Nephron progenitor cell (in vitro differentiated cells): ENCODE measurements at places on chromosomes 13 and 19.

DNA sequence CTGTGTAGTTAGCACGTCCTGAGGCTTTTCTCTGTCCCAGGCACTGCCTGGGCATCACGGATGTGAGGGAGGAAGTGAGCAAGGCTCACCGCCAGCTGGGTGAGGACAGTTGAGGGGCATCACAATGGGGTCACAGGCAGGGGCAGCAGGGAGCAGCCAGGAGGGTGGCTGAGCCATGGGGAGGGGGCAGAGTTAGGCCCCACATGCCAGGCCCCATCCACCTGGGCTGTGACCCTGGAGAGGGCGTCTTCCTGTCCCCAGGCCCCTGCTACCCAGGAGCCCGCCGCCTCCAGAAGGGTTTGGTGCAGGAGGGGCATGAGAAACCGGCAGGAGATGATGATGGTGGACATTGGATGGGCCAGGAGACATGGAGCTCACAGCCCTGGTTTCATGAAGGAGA is 56.8 kb upstream of the F7 start:
- DNase-seq, result no peak

DNA sequence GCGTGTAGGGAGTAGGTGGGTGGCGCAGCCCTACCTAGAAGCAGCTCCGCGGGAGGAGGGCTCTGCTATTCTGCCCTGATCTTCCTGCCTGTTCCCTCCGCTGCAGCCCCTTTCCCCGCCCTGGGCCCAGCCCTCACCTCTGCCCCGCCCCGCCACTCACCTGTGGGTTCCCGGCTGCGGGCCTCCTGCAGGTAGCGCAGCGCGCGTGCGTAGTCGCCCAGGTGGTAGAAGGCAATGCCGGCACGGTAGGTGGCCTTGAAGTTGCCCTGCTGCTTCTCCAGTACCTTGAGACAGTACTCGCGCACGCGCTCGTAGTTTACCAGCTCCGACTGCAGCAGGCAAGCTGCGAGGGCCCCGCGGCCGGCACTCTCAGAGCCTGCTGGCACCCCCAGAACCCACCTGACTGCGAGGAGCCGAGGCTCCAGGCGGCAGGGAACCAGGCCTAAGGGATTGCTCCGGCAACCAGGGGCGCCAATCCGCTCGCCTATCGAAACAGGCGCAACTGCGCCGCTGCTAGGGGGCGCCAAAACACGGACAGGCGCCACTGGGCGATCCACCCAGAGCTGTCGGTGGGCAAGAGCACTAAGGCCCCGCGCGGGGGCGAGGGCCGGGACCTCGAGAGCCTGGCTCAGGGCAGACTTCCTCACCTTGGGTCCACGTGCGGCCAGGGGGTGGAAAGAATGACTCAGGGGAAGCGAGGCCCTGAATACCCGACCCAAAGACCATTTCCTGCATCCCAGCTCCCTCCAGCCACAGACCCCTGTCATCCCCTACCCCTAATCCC is 965 bp downstream of the TTC9B start:
- DNase-seq, result peak; percentile 37

GRCh38 chr19:51799034-51799773 is 4.2 kb downstream of the FPR3 start:
- no peak for DNase-seq

DNA sequence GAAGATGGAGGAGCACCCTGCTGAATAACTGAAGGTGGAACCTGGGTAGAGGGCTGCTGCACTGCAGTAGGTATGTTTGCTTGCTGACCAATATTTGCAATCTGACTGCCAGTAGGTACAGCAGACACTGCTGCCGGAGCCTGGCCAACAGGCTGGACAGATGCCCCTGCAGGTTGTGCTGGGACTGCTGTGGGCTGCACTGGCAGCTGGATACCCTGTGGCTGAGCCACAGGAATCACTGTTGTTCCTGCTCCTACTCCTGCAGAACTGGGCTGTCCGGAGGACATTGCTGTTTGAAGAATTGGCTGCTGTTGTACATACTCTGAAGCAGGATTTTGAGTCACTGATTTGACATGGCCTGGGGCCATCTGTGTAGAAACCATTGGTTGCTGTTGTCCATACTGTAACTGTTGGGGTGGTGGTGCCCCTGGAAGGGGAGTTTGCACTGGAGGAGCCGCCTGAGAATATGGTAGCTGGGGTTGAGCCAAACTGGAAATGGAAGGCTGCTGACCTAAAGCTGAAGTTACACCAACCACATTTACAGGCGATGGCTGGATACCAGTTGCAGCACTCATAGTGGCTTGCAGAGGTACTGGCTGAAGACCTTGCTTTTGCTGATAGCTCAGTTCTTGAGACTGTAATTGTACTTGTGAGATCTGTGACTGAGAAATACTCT is 2.2 kb downstream of the TSC22D1 start:
- peak; percentile 3 for DNase-seq

- DNase-seq, result no peak
Measured at GRCh38 chr19:13957051-13957450, 4.7 kb downstream of the DCAF15 start.

DNA sequence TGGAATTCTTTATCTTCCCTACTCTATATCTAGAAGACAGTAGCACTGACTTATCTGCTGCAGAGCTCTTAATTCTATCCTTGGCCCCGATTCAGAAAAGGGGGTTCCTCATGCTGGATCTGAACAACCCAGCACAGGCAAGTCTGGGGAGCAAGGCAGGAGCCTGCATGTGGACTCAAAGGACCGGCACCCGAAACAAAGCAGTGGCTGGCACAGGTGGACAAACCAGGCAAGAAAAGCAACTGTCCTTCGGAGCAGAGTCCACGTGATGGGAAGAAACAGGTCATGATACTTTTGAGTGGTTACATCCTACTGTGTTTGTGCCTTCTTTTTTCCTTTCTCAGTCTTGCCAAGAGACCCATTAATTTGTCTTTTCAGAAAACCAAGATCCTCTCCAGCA is 38.3 kb downstream of the GPR42 start:
- no peak for DNase-seq

DNA sequence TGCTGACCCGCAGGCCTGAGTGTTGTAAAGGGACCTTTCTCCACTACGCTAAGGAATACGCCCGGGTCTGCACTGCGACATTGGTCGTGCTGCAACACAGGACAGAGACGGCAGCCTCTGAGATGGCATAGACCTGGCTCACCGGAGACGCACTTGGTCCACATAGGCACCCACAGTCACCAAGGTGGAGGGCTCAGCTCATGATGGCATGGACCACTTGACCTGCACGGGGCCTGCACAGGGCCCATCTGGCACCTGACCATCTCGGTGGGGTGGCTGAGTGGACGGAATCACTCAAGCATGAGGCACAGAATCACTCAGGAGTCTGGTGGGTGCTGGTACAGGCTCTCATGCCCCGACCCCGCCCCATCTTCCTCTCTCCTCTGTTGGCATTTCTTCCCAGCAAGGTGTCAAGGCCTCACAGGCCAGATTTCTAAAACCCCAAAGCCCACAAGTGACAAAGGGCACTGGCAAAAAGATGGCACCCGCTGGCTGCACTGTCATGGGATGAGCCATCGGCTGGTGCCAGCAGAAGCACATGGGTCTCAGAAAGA is 45.9 kb downstream of the TSHZ3 start:
- DNase-seq, result no peak

- DNase-seq, result no peak
Measured at GRCh38 chr13:31485651-31486051, 253.7 kb upstream of the RXFP2 start.

DNA sequence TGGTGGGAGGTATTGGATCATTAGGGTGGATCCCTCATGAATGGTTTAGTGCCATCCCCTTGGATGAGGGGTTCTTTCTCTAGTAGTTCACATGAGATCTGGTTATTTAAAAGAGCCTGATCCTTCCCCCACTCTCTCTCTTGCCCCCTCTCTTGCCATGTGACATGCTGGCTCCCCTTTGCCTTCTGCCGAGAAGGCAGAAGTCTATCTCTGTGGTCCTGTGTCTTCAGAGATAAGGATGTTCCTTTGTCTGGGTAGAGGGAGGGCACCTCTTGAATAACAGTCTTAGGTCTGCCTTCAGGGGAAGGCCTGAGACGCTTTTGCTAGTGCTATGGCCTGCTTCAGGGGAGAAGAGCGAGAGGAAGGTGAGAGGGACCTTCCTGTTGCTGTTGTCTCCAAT is 2.0 kb upstream of the ZDHHC20 start:
- DNase-seq, result no peak

GRCh38 chr19:35750167-35750566 is 1.8 kb downstream of the LIN37 start:
- no peak for DNase-seq

- no peak for DNase-seq
Measured at GRCh38 chr19:35178701-35179100, 24.2 kb downstream of the FXYD5 start.

GRCh38 chr19:20359933-20360720 is 193.1 kb downstream of the ZNF486 start:
- no peak for DNase-seq

- DNase-seq, result peak; percentile 85
Measured at GRCh38 chr13:45340422-45341033, 455 bp downstream of the TPT1 start.

DNA sequence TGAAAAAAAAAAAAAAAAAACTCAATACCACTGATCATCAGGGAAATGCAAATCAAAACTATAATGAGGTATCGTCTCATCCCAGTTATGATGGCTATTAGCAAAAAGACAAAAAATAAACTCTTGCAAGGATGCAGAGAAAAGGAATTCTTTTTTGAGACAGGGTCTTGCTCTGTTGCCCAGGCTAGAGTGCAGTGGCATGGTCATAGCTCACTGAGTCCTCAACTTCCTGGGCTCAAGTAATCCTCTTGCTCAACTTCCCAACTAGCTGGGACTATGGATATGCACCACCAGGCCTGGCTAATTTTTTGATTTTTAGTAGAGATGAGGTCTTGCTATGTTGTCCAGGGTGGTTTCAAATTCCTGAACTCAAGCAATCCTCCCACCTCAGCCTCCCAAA is 59.5 kb downstream of the MICU2 start:
- no peak for DNase-seq

GRCh38 chr19:18231775-18232174 is 5.5 kb upstream of the PDE4C start:
- DNase-seq, result no peak

GRCh38 chr19:16018801-16019551 is 57.3 kb upstream of the TPM4 start:
- no peak for DNase-seq

DNA sequence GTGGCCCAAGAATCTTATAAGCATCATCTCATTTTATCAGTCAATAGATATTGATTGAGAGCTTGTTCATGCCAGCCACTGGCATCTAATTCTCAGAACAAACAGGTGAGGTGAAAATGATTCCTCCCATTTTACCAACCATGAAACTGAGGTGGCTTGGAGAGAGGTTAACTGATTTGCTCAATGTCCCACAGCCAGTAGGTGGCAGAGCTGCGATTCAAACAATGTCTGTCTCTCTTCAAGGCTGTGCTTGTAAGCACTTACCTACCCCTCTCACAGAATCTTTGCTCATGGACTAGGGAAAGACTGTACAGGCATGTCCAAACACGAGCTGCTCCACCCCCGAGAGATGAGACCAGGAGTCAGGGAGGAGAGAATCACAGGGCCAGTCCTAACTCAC is 21.5 kb upstream of the GSX1 start:
- DNase-seq, result no peak

DNA sequence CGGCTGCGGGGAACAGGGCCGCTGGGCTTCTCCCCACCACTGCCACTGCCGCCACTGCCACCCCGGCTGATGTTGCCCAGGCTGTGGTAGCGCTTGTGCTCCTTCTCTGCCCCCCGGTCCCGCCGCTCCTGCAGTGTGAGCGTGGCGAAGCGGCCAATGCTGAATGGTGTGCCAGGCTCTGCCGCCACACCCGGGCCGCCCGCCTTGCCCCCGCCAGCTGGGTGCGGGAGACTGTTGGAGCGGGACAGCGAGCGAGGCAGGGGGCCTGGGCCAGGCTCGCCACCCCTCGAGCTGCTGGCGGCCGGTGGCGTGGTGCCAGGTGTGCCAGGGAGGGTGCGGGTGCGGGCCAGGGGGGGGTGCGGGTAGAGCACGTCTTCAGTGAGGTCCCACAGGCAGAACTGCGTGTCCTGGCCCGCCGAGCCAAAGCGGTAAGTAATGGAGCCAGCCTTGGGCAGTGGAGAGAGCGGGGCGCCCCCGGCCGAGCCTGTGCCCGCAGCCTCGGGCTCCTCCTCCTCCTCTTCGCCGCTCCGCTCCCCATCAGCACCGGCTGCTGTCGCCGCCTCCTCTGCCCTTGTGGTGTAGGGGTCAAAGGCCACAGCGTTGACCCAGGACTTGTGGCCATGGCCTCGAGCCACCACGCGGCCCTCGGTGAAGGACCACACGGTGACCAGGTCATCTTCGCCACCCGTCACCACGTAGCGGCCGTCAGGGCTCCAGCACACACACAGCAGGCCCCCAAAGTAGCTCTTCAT is 3.7 kb upstream of the DMPK start:
- no peak for DNase-seq

DNA sequence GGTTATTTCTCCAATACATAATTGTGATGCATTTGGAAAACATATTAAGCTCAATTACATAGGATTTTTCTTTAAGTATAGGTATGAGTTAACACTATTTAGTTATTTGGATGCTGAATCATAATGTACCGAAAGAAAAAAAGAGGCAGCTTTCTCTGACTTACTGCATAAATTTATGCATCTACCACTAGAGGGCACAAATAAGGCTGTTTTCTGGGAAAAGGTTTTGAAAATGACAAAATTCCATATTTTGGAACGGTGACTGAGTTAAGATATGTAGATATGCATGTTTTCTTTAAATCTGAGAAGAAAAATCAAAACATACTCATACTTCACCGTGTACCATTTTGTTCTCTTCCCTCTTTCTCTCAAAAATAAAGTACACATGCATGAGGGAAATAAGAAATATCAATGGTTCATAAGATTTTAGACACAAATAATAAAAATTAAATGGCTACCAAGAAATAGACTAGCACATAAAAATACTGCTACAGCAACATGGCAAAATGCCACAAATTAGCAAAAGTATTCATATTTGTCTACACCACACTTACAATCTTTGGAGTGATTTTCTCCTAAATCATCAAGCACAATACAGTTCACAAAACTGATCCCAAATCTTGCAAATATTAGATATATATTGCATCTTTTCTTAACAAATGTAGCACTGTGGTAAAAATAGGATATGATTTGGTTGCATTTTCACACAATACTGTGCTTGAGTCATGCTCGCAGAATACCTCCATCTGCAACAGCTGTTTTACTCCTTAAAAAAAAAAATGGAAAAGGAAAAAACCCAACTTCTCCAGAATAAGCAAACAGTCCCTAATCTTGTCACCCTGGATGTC is 260.0 kb downstream of the FGF14 start:
- no peak for DNase-seq

- DNase-seq, result no peak
Measured at GRCh38 chr13:39244561-39245230, 206.4 kb downstream of the NHLRC3 start.

DNA sequence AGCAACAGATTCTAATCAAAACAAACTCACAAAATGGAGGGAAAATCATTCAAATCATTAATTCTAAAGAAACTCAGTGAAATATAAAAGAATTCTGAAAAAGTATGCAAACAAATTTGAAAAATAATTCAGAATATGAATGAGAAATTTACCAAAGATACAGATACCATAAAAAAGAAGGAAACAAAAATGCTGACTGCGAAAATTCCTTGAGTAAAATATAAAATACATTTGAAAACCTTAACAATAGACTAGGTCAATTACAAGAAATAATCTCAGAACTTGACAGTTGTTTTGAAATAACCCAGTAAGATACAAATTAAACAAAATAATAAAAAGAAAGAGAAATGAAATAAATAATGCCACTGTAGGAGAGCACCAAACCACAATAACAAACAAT is 1289.0 kb downstream of the SLITRK1 start:
- DNase-seq, result no peak

- peak; percentile 55 for DNase-seq
Measured at GRCh38 chr19:2199215-2199614, 35.5 kb downstream of the DOT1L start.
